ENCODE measurements at places on chromosomes 1 and 21. TPM values are rescaled to one million over a fixed set of nuclear protein-coding genes. Genes with fewer than 3 reads are reported as not detected.

Gene SPATA21
- polyA plus RNA-seq, result 0.15 TPM

Gene CD2
- not detected for polyA plus RNA-seq

Gene TEX38
- not detected for polyA plus RNA-seq

Gene ACTA1
- not detected for polyA plus RNA-seq

Gene NPL
- 1.6 TPM for polyA plus RNA-seq

Data from neural cell (in vitro differentiated cells).